Head of caudate nucleus (tissue), 42 donors: ENCODE measurements at places on chromosomes 4 and X.

DNA sequence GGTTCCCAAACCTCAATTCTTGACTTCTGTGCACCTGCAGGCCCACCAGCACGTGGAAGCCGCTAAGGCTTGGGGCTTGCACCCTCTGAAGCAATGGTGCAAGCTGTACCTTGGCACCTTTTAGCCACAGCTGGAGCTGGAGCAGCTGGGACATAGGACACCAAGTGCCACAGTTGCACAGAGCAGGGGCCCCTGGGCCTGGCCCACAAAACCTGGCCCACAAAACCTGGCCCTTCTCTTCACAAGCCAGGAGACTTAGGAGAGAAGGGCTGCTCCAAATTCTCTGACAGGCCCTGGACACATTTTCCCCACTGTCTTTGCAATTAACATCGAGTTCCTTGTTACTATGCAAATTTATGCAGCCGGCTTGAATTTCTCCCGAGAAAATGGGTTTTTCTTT, 197.8 kb downstream of the EPHA5 start:
- no peak for DNase-seq

GRCh38 chr4:94530073-94530472, 78.3 kb downstream of the PDLIM5 start:
- DNase-seq: no peak

GRCh38 chrX:100477958-100478357, 67.9 kb upstream of the PCDH19 start:
- no peak for DNase-seq

DNA sequence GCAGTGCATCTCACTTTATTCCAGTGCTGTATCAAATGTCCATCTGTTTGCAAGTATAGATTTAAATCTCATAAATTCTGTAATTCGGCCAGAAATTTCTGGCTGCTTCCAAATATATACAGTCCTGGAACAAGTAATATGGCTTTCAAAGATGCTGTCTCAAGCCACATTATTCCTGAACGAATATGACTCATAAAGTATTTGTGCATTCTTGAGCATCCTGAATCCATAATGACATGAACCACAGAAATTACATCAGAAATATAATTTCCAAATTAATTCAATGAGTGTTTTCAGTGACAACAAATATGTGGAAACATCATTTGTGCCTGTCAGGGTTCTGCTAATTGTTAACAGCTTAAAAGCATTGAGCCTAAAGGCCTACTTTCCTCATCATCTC, 140.9 kb upstream of the HPGD start:
- DNase-seq: no peak

DNA sequence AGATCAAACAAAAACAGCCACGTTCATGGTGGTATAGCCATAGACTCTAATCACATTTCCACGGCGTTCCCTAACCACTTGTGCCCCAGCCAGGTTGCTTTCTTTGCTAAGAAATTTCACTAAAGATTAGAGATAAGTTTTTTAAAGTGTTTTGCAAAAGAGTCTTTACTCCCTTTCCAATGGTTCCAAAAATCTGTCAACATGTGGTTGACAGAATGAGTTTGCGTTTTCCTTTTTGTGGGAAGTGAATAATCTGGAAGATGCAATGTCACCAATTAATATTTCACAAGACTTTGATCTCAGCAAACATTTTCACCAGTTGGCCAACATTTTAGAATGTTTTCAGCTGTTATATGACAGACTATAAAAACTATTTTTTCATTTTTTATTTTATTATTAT, 35.3 kb downstream of the CXCL1 start:
- no peak for DNase-seq

DNA sequence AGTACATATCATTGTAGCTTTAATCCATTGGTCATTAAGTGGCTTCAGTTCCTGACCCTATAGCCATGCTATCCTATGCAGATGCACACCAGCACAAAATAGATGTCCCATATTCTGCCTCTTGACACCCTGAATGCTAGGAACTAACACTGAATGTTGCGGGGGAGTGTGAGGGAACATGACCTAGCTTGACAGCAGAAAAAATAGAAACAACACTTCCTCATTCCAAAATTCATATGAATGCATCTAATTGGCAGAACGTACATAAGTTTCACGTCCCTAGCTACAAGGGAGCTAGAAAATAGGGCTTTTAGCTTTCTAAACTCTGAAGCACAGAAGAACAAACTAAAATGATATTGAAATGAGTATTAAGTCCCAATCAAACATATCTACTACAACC, 14.4 kb upstream of the DCAF8L1 start:
- no peak for DNase-seq

DNA sequence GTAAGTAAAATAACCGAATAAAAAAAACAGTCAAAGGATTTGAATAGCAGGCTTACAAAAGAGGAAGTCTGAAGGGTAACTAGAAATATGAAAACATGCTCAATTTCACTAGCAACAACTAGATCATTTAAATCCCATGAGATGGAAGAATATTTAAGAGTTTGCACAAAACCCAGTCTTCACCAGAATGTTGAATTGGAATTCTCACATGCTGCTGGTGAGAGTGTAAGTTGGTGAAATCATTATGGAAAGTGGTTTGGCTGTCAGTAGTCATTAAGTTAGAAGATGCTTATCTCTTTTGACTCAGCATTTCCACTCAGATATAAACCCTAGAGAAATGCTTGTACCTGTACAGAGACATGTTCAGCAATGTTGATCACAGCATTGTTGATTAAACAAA, 110.1 kb downstream of the PGRMC2 start:
- DNase-seq: no peak

DNA sequence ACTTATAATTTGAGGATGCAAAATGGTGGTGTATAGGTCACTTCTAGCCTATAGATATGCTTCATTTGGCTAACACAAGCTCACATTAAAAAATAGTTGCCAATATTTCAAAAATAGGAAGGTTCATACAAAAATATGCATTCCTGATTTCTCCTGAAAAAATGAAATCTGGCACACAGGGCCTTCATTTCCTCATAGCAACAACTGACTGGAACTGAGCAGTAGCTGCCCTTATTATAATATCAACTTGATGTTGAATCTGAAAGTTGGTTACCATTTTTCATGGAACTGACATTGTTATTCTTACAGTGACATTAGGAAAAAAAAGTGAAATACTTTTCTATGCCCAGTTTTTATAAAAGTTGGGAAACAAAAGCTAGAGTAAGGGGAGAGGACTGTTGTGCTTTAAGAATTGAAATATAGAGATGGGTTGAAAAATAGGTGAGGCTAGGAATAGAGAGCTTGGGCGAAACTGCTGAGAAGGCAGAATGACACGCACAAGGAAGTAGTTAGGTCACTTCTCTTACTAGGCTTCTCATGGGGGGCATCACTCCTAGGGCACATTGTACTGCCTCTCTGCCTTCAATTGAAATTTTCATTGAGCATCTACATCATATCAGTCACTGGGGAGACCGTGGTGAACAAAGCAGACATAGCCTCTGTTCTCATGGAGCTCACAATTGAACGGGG, 43.1 kb upstream of the C1GALT1C1 start:
- DNase-seq: no peak

GRCh38 chr4:121785479-121785878, 15.6 kb upstream of the EXOSC9 start:
- DNase-seq: peak; percentile 20

GRCh38 chr4:99471896-99472295, 36.8 kb upstream of the ADH7 start:
- DNase-seq: no peak

DNA sequence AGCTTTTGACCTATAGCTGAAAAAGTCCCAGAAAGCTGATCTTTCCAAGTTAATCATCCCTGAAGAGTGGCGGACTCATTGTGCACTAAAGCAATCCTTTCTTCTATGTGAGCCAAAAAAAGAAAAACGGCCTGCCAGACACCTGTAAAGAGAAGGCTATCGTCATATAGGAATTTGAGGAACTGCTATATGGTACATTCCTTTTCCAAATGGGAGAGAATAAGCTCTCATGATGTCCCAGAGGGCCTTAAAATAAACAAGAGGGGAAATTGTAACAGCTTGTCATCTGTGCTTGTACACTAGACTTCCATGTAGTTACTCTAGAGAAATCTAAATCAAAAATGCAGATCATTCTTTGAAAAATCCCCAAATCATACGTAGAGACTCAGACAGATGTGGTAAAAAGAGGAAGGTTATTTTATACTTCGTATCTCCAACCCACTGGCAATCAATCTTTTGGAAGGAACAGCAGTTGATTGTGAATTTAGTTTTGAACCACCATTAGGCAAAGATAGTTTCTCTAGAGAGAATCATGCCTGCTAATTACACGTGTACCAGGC, 26.1 kb downstream of the GPR174 start:
- DNase-seq: no peak

DNA sequence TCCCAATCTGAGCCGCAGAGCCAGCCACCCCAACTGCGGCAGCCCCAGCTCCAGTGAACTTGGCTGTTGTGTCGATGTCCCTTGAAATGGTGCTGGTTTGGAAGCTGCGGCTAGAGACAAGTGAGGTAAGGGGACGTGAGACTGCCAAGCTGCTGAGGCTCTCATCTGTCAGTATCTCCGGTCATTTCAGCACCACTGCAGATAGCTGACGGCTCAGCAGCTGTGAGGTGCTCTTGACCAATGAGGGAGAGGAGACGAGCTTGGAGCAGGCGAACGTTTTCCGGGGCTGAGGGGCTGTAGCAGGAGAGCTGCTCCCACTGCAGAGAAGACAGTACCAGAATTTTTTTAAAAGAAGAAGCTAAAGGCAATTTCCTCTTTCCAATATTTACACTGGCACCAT, 175.5 kb upstream of the CASK start:
- peak; percentile 6 for DNase-seq
